HS-27A (cell line): ENCODE measurements at places on chromosomes 2 and 18.

DNA sequence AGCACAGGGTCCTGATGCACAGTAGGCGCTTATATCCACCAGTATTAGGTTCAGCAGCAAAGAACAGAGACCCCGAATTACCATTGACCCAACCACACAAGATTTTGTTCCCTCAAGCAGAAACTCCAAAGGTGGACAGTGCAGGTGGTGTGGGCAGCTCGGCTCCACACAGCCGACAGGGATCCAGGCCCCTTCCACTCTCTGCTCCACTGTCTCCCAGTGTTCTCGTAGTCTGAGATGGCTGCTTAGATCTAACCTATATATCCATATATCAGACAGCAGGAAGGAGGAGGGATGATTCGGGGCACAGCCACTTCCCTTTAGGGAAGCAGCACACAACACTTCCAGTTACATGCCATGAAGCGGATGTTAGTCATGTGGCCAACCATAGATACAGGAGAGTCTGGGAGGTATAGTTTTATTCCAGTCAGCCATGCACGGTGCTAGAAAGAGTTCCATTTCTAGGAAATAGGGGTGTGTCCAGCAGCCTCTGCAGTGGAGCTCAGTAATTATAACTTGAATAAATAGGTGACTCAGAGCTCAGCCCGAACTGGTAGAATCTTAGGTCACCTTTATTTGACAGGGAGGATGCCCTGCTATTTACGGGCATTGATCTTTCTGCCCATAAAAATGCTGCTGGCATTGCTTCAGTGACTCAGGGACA, 158.9 kb downstream of the TWIST2 start:
- no peak for DNase-seq

DNA sequence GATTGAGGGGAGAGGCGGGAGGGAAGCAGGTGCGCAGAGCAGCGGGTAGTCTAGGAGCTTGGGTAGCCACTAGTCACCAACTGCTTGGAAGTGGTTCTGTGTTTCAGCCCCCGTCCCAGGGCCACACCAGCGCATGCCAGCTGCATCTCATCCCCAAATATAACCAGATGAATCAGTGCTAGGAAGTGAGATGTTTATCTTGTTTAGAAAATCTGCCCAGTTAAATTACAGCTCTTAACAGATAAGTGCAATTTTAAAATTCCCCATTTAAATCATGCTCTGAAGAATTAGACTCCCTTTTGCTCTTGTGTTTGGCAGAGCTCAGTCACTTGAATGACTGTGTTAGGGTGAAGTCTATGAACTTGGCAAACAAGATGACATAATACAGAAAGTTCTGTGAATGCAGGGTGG, 193.8 kb downstream of the SEPTIN10 start:
- DNase-seq: no peak

DNA sequence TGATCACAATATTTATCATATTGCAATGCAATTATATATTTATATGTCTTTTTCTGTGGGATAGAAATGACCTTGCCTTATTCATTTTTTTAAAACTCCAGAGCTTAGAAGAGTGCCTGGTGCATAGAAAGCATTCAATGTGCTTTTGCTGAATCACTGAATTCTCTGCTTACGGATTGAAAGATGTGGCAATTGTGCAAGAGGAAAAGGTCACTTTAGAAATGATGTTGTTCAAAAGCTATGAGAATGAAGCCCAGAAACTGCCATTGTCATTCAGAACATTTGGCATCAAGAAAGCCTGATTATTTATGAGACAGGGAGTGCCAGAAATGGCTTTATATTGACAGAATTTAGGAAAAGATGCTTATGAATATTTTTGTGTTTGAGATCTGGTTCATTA, 678.6 kb upstream of the CDH2 start:
- DNase-seq: no peak

- DNase-seq: no peak
Observed at GRCh38 chr2:135762530-135762929, 20.9 kb downstream of the UBXN4 start.

DNA sequence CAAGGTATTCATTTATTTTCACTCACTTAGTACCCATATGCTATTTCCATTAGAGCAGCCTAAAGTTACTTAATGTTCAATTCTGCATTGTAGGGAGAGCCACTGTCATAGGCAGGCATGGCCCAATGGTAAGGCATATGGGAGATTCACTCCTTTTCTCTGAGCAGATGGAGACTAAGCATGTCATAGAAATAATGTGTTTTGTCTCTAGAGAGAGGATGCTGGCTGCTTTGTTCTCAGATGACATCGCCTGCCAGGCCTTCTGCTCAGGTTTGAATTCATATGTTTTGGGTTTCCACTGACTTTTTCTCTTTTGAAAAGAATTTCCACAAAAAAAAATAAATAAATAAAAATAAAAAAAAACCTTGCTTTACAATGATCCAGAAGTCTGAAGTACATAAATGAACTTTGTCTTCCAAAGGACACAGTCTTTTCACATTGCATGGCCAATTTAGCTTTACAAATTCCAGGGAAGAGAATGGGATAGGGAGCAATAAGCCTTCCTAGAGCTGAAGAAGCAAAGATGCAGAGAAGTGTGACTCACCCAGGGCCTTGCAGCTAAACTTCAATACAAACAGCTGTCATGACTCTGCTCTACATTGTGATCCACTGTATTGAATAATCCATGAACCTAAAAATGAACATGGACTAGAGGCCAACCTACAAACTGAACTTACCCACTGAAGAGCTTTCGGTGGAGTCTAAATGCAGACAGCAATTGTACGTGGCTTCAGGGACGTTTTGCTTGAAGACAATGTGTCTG, 422.5 kb downstream of the CMPK2 start:
- no peak for DNase-seq

- DNase-seq: no peak
Observed at GRCh38 chr2:241068136-241068941, 33.7 kb downstream of the MTERF4 start.

- DNase-seq: no peak
Observed at GRCh38 chr18:41618147-41618546, 336.9 kb upstream of the PIK3C3 start.

GRCh38 chr2:69993708-69994107, 32.3 kb upstream of the ASPRV1 start:
- no peak for DNase-seq

DNA sequence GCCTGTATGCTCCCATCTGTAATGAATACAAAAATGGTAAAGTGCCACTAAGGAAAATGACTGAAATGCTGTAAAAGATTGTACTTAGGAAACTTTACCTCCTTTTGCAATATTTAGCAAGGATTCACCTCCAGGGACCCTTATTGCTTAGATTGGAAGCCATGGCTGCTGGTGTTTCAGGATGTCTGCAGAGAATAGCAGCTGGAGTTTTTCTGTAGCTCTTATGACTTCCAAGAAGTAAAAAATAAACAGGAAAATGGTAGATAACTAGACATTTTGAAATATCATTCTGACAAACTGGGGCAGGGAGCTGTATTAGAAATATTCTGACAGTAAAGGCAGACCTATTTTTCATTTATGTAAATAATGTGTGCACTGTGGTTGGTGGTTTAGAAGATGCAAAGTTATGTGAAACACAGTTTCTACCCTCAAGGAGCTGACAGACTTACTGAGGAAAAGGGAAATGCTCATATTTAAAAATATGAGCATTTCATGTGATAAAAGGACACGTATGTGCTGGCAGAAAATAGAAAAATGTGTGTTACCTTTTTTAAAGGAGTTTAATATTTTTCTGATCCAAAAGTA, 224.9 kb upstream of the BOD1L2 start:
- no peak for DNase-seq

DNA sequence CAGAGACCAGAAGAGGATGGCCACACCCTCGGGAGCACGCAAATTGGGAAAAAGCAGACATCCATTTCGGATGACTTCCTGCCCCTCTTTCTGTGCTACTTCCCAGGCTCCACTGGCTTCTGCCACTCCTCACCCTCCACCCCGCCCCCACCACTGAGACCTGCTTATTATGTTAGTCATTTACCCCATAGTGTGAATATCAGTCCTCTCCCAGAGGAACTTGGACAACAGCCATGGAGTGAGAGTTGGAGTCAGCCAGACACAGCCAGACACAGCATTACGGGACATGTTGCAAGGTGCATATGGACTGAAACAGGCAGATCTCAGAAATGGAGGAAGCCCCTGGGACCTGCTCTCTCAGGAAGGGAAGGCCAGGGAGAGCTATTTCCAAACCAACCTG, 51.8 kb downstream of the CTIF start:
- DNase-seq: peak; percentile 59

- DNase-seq: no peak
Observed at GRCh38 chr2:17792515-17792914, 23.7 kb upstream of the MSGN1 start.

DNA sequence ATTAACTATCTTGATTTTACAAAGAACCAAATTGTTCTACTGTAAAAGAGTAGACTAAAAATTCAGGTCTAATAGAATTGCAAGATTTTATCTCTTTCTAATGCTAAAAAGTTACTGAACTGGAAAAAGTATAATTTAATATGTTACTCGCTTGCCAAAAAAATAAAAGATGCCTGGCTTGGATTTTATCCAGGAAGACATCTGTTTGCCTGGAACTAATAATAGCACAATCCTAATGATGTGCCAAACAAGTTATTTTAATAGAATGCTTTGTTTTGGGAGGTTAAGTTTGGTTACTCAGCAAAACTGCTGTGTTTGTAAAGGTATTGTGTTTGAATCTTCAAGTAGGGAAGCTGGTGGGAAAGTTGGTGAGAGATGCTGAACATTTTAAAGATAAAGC, 19.4 kb upstream of the ZSWIM2 start:
- no peak for DNase-seq

DNA sequence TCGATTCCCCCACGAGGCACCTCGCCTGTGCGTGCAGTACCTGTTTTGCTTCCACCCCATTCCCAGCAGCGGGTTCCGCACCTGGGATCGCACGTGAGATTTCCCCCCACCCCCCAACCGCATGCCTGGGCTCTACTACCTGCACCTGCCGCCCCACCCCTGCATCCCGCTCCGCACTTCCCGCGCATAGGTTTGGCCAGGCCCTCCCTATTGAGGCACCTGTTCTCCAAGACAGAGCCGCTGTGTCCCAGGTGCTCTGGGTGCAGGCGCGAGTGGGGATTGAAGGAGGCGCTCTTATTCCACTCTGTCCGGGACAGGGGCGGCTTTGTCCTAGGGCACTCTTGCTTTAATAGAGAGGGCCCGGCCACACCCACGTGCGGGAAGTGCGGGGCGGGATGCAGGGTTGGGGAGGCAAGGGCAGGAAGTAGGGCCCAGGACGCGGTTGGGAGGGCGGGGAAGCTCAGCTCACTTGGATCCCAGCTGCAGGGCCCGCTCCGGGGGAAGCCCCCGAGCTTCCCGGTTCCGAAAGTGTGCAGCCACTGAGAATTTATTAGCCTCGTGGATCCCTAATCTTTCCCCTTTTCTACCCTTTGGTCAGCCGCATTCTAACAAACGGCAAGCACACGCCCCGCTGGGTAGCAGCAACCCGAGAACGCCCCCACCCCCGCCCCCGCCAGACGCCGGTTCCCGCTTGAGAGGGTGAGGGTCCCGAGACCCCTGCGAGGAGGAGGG, 670 bp upstream of the MOCOS start:
- DNase-seq: no peak

DNA sequence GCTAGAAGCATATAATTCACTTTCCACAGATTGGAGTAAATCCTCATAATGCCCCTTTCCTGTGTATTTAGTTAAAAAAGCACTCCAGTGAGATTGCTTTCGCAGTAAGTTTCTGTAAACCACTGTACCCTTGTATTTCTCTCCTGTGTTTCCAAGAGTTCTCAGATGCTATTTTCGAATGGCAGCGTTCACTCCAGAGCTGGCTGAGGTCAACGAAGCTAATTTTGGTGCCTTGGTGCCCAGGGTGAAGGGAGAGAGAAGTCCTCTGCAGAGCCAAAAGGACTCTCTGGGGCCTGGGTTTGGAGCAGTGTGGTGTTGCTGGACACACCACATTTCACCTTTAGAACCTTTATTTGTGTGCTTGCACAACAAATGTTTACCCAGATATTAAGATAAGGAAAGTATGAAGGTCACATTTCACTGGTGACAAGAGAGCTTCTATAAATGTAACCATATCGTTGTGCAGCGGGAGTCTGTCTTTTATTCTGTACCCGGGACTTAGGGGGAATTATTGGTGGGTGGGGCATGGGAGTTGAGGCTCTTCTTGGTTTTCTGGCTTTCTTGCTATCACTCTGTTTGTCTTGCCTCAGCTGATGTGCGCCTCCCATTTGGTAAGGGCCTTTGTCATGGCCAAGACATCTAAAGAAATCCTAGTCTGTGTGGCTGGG, 9.9 kb downstream of the EPAS1 start:
- no peak for DNase-seq

DNA sequence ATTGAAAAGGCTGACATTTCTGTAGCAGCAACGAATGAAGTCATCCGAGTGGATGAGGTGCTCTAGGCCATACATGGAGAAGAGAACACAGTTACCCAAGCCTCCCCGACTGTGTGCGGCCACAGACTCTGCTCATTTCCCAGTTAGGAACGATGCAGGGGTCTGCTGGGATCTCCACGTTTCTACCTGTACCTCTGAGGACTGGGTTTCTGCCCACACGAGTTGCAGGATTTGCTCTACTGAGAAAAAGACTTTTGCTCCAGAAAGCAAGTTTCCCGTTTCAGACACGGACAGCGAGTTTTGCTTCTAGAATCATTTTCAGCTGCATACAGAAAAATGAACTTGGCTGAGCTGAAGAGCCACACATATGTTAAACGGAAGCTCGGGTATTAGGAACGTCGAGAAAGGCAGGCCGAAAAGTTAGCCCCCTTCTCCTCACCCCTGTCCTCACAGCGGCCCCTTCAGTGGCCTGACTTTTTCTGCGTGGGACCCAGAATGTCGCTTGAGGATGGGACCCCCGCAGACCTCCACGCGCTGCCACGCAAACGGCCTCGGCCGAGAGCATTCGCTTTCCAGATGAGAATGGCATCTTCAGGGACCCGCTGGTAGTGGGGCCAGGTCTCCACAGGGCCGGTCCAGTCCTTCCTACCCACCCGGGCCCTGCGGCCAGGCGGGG, 582 bp upstream of the RAB31 start:
- DNase-seq: no peak

GRCh38 chr2:235986361-235986760, 181.8 kb downstream of the GBX2 start:
- no peak for DNase-seq

DNA sequence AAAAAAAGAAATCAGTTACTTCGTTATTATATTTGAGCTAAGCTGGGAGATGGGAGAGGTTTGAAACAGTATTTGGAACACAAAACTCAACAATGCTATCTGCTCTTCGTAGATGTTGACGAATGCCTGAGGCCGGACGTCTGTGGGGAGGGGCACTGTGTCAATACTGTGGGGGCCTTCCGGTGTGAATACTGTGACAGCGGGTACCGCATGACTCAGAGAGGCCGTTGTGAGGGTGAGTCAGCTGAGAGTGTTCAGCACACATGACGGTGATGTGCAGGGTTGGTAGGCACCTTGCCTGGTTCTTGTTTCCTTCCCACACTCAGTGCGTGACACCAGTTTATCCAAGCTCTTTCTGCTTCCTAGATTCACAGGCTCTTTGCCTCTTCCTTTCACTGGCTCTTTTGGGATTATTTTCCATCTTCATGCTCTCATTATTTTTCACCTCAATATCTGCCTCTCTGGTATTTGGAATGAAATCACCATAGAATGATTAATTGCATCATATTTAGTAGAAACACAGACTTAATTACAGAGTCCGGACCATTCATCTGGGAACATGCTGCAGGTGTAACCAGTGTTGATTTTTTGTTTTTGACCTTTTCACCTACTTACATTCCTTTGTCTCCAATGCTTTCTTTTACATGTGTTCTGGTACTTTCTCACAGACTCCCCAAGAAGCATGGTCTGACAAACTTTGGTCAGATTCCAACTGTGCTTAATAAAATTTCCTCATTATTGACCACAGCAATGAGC, 200.6 kb upstream of the RASGRP3 start:
- peak; percentile 46 for DNase-seq
